ENCODE measurements at places on chromosomes 7 and 10.

DNA sequence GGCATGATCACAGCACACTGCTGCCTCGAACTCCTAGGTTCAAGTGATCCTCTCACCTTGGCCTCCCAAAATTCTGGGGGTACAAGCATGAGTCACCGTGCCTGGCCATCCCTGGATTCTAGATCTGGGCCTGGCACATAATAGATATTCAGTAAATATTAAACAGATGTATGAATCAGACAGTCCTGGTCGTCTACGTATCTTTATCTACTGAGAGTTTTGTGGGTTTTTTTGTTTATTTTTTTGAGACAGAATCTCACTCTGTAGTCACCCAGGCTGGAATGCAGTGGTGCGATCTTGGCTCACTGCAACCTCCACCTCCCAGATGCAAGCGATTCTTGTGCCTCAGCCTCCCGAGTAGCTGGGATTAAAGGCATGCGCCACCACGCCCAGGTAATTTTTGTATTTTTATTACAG, 24.3 kb upstream of the ITGB1 start:
- DNase-seq, result no peak

DNA sequence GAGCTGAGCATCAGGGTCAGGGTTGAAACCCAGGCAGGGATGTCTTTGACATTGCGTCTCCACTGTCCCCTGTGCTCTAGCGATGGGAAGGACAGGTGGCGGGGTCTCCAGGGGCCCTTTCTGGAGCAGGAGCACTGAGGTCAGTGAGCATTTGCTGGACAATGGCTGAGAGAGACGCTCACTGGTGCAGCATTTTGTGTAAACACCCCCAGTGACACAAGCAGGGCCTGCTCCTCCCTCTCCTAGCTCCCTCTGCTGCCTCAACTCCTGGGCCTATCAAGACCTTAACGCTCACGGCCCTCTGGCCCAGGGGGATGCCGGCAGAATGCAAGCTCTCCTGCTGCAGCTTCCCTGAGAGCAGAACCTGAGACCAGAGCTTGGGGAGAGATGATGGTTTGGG, 17.4 kb upstream of the INMT start:
- no peak for DNase-seq

DNA sequence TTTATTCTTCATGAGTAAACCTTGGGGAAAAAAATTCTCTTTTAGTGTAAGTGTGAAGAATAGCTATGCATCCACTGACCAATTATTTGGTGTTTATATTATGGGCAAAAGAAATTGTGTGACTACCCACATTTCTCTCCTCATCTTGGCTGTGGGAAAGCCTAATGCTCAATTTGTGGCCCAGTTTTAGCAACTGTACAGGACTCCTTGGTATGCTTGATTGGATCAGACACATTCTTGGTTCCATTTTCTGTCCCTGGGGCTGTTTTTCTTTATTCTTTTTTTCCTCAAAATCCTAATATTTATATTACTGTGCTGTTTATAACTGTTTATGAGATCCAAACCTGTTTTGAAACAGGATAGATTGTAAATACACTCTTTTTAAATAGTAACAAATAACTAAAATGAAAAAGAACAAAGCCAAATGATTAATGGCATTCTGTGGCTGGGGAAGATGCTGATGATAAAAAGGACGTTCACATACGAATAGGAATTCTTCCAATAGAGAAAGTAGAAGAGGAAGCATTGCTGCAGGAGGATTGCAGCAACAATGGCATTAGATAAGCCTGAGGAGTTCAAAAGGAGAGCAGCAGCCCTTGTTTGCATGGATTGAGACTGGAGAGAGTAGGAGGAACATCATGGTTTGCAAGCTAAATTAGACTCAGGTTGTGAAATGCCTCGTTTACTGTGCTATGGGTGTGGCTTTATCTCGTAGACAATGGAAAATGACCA, 580.5 kb downstream of the INHBA start:
- no peak for DNase-seq

- no peak for DNase-seq
Measured at GRCh38 chr10:11065567-11065966, 47.9 kb downstream of the CELF2 start.

- no peak for DNase-seq
Measured at GRCh38 chr10:66398669-66399068, 527.2 kb upstream of the LRRTM3 start.

- no peak for DNase-seq
Measured at GRCh38 chr10:72096115-72097000, 8.0 kb upstream of the SPOCK2 start.

DNA sequence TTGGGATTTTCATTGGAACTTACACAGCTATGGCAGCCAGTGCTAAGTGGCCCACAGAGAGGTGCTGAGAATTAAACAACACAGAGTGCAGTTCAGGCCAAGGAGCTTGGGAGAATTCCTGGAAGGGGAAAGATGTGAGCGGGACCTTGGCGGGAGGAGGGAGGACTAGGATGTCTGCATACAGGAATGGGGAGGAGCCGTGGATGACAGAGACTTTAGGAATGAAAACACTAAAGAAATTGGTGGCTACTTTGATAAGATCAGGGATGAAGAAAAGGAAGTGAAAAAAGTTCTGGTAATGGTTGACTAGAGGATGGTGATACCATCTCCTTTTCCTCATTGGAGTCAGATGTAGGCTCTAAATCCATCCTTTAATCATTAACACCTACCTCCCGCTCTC, 234.2 kb upstream of the FZD8 start:
- DNase-seq, result no peak

Data from activated gamma-delta T cell (primary cell).